ENCODE measurements at places on chromosomes 2 and 18.
A peak's percentile ranks its signal among the peaks of the same experiment; 100 is the strongest.

DNA sequence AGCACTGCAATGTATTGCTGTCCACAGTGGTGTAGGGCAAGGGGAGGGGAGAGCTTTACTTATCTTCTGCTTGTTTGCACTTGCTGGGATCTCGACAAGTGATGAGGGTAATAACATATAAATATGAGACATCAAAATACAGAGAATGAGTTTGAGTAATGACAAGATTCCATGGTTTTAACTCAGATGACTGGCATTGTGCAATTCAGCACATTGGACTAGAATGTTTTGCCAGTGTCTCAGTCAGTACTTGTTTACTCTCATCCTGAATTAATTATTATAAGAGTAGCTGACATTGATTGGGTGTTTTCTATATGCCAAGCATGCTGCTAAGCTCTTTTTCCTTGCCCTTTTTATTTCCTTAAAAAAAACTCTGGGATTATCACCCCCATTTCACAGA is 306.7 kb upstream of the MMADHC start:
- DNase-seq, result no peak

DNA sequence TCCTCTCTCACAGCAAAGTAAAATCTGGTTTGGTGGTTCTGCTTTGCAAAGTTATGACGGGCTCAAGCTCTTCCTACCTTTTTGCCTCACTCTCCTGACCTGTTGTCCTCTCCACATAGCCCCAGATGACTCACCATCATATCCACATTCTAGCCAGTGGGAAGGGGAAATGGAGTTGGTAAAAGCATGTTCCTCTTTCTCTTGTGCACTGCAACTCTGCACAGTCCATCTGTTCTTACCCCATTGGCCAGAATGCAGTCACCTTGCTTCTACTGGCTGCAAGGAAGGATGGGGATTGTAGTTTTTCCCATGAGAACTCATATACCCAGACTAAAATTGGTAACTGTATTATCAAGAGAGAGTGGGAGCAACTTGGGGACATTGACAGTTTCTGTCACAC is 50.4 kb upstream of the SMIM21 start:
- DNase-seq, result no peak

DNA sequence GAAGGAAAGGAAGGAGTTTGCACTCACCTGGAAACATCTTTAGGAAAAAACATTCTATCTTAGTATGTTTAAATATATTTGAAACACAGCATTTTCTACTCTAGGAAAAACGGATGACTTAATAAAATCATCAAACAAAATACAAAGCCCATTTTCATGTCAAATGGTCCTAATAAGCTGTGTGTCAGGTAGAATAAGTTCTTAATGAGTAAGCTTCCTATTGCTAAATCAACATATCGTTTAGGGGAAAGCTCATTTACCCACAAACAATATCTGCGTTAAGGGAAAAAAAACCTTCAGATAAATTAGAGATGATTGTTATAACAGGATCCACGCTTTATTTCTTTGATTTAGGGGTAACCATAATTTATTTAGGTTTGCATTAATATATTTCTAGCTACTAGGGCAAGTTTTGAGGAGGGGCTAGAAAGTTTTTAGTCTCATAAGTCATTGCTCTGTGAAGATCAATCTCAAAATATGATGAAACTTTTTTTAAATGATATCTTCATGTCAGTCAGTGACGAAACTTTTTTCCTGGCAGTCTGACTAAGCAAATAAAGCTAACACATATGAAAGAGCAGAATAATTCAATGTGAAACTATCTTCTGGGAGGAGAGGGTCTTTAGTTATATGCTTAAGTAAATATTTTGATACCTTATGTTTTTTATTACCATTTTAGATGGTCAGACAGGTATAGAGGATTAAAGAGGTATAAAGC is 147.1 kb downstream of the WDSUB1 start:
- DNase-seq, result no peak

- DNase-seq, result no peak
These were observed 38.6 kb upstream of the IHH start for GRCh38 chr2:219099329-219099728.

- DNase-seq, result no peak
These were observed 281.2 kb upstream of the EPHA4 start for GRCh38 chr2:221853297-221853696.

DNA sequence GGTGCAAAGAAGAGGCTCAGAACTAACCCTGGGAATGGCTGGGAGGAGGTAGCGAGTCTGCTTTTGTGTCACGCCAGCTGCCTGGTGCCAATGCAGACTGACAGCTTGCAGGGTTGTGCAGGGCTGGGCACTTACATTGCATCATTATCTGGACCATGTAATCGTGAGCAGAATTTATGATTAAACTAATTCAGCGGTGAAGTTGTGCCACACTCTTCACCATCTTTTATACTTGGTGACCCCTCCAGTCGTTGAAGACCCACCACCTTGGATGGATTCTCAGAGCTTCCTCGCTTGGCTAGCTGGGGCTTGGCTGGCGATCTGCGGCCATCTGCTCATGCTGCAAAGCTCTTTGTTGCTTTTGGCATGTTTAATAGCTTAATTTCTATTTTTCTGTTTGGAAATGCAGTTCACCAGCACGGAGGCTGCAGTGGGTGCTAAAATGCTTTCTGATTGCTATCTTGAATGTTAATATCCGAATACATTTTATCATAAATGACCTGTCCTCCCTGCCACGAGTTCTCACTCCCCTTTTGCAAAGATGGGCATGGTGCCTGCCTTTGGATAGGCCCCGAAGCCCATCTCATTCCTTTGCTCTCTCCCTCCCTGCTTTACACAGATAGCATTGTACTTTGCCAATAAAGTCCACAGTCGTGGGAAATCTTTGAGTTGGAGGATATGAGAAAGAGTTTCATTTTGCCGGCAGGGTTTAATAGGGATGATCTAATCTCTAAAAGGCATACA is 188.2 kb downstream of the PRKCE start:
- DNase-seq, result no peak

DNA sequence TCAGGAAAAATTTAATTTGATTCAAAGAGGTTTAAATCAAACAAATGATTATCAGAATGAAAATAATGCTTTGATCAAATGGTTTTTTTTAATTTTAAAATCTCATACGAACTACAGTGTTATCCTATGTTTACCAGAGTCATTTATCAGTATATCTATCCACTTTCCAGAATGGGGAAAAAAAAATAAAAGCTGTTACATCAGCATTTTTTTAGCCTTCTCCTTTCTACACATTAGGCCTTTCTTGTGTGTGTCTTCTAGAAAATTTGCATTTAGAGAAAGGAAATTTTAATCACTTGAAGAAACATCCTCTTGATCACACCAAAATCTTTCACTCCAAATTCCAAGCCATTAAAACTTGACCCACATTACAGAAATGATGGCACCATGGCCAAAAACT is 608.9 kb upstream of the ID2 start:
- no peak for DNase-seq

- no peak for DNase-seq
These were observed 4.3 kb downstream of the RAX start for GRCh38 chr18:59268721-59269562.

- DNase-seq, result no peak
These were observed 50.0 kb downstream of the TMEM163 start for GRCh38 chr2:134668821-134669220.

DNA sequence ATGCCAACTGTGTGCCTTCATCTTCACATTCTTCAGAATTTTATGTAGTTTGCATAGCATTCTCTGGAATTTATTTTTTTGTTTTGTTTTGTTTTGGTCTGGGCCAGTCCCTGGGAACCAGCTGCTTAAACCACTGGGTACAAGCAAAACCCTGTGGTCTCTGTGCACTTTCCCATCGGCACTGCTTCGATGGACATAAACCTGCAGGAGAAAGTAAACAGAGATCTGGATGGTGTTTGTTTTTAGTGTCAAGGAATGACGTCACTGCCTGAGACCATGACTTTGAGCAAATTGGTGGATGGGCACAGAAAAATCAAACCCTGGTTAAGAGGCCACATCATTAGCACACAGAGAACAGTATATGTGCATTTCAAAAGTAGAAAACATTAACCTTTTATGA is 64.7 kb upstream of the RASGRP3 start:
- no peak for DNase-seq

- DNase-seq, result no peak
These were observed 27.5 kb downstream of the PMAIP1 start for GRCh38 chr18:59927246-59927825.

DNA sequence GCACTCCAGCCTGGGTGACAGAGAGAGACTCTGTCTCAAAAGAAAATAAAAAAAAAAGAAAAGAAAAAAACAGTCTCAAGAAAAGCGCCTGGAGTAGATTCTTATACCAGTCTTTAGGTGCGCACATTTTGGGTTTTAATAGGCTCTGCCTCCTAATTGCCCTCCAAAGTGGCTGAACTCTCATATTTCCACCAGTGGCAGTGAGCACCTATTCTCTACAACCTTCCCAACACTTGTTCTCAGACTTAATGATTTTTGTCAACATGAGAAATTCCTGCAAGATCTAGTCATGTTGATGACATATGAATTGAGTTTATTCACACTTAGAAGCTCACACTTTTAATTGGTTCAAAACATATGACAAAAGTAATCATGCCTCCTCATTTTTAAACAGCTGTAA is 39.0 kb downstream of the PLB1 start:
- DNase-seq, result no peak

DNA sequence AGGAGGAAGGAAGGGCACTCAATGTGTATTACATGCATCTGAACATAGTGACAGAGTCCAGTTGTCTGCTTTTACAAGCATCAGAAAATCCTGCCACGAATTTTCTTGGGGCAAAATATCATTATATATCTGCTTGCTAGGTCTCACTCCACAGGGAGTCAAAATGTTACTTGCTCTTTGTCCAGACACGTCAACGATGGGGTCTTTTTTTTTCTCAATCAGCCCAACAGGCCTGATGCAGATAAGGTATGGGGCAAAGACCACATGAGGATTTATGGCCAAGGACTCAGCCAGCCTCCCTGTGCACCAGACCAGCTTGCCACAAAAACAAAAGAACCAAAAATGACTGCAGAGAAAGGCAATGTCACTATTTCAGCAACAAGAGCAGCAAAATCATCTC is 323.4 kb upstream of the PKDCC start:
- no peak for DNase-seq

- DNase-seq, result no peak
These were observed 297.4 kb upstream of the MGAT5 start for GRCh38 chr2:133956434-133956935.

- peak; percentile 50 for DNase-seq
These were observed 228.3 kb upstream of the FOSL2 start for GRCh38 chr2:28164280-28164801.

DNA sequence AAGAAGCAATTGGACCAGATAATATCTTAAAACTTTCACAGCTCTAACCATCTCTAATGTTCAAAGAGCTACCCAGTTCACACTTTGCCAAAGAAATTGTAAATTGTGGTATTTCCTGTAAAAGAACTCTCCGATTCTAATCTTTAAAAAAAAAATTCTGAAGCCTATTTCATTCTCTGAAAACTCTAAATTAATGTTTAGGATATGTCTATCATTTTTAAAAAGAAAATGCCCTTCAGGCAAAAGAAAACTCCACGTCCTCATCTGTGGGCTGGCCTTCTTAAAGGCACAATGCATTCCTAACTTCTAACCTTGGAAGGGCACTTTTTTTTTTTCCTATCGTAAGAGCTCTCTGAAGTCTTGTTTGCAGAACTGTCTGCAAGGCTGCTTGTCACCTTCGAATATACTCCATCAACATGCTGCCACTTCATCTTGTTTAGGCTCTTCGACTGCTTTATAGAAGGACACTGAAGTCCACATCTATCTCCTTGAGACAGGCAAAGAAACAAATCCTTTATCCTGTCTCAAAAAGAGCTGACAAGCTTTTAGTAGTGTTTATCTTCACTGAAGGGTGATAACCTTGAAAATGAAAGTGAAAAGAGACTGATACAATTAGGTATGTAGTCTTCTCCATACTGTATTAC is 124.3 kb upstream of the SLC39A10 start:
- DNase-seq, result no peak

- DNase-seq, result peak; percentile 54
These were observed at the start of gene ESPNL for GRCh38 chr2:238100049-238100820. Gene ESPNL (plus strand): TSS chr2:238100340. CDS start chr2:238100420, 80 bp downstream.

GRCh38 chr2:224328798-224329197 is 73.1 kb downstream of the FAM124B start:
- DNase-seq, result no peak

DNA sequence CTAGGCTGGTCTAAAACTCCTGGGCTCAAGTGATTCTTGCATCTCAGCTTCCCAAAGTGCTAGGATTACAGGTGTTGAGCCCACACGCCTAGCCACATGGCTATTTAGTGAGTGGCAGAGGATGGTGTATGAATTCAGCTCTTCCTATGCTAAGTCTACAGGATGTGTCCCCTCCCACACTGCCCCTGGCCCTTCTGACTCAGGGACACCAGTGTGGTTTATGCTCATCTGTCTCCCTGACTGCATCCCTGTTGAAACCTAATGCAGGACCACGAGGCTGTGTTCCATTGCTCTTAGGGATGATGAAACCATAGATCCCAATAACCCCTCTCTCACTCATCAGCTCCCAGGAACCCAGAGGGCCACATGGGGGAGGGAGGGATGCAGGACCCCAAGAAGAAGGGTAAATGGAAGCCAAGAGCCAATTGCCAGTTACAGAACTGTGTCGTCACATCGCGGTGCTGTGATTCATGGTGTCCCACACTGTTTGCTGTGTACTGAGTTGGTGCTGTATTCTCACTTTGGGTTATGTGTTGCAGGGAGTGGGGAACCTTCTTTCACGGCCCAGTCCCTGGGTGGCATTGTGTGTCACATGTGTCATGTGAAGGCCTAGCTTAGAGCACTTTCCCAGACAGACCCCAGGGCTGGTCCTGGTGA is 102.9 kb upstream of the HAAO start:
- DNase-seq, result no peak

- DNase-seq, result no peak
These were observed 12.9 kb downstream of the BCL2L11 start for GRCh38 chr2:111133603-111134002.

GRCh38 chr2:13067508-13067907 is 350.8 kb downstream of the TRIB2 start:
- DNase-seq, result no peak

- DNase-seq, result no peak
These were observed 178.7 kb downstream of the FMNL2 start for GRCh38 chr2:152513681-152514080.

DNA sequence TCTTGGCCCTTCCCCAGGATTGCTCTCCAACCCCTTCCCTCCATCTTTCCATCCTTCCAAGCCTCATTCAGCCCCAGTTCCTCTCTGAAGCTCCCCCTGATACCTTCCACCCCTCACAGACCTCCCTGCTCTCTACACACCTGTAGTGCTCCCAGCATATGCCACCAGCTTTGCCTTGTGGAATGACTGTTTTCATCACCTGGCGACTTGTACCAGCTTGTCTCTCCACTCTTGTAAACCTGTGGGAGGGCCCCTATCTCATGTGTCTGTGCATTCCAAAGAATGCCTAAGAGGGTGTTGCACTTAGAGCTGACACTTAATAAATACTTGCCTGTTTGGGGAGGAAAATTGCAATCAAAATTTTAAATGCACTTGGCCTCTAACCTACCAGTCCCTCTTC is 198.7 kb downstream of the BCL11A start:
- DNase-seq, result no peak

GRCh38 chr2:98454500-98455235 is 10.0 kb downstream of the INPP4A start:
- no peak for DNase-seq

- DNase-seq, result no peak
These were observed 99.1 kb downstream of the SETBP1 start for GRCh38 chr18:44779753-44780292.

Data from heart left ventricle (tissue), 16 donors.